Stimulated activated CD4-positive, alpha-beta T cell treated with anti-CD3 and anti-CD28 coated beads, Interleukin-1b, Interleukin-23, amount 100 ng/mL, for 1 hour (primary cell): ENCODE measurements at places on chromosomes 5 and 9.

DNA sequence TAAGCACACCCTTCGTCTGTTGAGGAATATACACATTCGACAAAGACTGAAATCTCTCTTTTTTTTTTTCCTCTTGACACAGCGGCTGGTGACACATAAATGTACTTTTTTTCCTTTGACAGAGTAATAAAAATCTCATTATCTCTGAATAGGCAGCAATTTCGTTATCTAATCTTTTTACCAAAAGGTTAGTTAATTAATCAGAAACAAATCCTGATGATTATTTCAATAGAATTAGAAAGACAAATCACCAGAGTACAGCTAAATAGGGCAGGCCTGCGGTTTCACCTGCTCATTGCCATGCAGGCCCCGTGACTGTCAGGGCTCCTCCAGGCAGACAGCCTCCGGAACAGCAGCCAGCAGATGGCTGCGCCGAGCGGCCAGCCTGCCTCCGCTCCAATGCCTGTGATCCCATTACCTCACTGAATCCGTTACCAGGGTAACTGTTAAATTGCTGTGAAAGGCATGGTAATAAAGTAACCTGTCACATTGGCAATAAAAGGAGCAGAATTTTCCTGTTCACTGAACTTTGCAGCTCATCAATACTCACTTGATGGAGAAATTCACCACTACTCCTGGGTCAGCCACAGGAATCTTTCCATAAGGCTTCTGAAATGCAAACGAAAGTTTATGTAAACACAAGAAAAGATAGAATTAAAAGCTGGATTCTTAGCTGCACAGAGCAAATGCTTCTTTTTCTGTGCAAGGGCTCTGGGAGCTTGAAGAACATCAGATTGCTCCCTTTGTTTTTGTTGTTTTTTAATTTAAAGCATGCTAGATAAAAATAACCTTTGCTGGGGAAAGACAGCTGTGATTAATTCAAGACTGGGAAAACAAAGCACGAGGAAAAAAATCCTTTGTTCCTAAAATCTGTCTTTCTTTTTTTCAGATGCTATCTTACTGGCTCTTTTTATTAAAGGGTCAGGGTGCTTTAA is 666.4 kb upstream of the ZNF608 start:
- no peak for DNase-seq

- no peak for DNase-seq
These were observed 48.5 kb upstream of the ANKH start for GRCh38 chr5:14920121-14920520.

DNA sequence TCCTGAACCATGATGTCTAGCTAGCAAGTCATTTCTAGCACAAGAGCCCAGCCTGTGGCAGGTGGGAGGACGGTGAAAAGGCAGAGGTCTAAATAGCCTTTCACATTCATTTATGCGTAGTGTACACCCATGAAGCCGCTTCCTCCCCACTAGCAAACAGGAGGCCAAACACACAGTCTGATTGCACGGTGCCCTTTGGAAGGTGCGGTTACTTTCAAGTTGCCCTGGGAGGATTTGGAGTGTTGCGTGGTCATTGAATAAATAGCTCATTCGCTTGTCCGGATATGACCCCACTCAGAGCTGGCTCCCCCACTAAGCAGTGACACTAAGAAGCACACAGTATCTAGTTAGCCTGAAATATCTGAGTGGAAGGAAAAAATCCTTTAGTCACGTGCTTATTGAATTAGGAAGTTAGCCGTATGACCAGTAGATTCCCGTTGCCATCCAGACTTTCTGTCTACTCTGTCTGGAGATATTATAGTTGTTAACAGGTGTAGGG is 664 bp upstream of the ARSB start:
- DNase-seq: no peak

- no peak for DNase-seq
These were observed 237.9 kb downstream of the TAF11L14 start for GRCh38 chr5:17872204-17872603.

GRCh38 chr5:157357823-157358222 is 91.9 kb downstream of the CYFIP2 start:
- no peak for DNase-seq
